Fibroblast of skin of right quadriceps (primary cell): ENCODE measurements at places on chromosomes 13 and 19.

GRCh38 chr19:19900139-19900728, 512 bp upstream of the ZNF93 start:
- peak; percentile 88 for DNase-seq

DNA sequence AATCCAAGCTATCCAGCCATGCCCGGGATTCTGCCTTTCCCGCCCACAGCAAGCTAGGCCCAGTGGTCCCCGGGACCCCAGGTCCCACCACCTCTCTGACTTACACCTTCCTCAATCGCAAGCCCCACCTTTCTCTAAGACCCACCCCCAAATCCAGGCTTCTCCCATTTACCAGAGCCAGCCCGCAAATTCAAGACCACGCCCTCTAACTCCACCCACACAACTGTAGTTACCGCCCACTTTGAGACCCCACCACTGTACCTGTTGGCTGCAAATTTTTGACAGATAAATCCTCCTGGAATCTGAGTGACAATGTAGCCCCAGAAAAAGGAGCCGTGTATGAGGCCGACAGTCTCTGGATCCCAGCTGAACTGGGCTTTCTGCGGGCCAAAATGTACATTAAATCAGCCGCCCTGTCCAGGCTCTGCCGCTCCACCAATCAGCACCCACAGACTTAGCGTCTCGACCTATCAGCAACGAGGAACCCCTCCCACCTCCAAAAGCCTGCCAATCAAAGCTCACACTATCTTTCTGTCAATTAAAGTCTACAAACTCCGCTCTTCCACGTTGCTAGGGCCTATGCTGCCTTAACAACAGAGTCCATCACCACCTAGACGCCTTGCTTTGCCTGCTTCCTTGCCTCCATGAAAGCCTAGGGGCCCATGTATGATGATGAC, 6.3 kb downstream of the SLC17A7 start:
- DNase-seq: no peak

GRCh38 chr19:2047449-2048103, 3.5 kb downstream of the MKNK2 start:
- DNase-seq: no peak

DNA sequence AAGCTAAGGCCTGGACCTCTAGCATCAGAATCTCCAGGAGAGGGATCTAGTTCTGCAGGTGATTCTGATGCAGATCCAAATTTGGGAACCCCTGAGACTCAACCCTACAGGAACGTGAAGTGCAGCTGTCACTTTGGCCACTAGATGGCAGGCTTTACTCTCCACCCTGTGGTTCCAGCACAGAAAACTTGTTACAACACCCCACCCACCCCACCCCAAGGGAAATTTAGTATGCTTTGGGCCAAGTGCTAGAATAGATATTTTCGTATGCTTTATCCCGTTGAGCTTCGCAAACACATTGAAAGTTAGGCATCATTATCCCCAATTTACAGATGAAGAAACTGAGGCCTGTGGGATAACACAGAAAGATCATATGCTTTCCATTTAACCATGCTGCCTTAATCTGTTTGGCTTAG, 232.0 kb downstream of the B3GLCT start:
- DNase-seq: peak; percentile 30

GRCh38 chr19:42129399-42130253, 2.6 kb downstream of the POU2F2 start:
- peak; percentile 67 for DNase-seq

DNA sequence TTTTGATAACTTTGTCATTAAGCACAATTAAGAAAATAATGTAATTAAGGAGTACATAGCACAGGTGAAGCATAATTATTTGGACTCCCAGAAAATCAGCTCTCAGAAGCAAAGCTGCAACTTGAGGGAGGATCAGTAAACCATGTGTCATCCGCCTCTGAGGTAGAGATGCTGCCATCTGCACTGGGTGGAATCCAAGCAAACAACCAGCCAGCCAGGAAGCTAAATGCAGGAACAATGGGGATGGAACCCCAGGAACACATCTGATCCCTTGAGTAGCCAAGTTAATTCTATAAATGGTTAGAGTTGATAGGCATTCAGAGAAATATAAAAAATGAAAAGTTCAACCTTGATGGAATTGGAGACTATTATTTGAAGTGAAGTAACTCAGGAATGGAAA, 520.2 kb downstream of the RFC3 start:
- no peak for DNase-seq

DNA sequence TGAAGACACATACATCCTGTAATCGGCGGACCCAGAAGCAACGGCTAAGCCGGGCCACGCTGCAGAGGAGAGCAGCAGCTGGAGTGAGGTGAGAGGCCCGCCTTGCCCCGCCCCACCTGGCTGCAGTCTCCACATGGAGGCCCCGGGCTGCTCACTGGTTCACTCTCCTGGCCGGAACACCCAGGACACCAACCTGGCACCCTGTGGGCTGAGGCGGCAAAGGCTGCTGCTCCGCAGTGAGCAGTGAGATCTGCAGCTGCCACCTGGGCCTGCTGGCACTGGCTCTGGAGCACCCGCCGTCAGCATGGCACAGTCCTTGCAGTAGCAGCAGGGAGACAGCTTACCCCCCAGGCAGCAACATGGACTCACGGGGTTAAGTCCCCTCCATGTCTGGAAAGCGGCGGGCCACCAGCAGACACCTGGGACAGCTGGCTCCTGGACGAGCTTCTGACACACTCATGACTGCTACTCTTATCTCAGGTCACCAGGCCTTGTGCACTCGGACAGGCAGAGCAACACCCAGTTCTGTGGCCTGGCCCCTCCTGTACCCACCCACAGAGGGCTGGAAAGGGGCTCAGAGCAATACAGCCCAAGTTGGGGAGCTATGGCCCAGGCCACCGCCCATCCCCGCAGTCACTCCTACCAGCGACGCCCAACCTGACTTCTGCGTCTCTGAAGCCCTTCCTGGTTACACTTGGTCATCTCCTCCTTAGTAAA, 13.2 kb upstream of the KPTN start:
- DNase-seq: no peak

- DNase-seq: no peak
These were observed 27.8 kb downstream of the OPA3 start for GRCh38 chr19:45556835-45557234.

DNA sequence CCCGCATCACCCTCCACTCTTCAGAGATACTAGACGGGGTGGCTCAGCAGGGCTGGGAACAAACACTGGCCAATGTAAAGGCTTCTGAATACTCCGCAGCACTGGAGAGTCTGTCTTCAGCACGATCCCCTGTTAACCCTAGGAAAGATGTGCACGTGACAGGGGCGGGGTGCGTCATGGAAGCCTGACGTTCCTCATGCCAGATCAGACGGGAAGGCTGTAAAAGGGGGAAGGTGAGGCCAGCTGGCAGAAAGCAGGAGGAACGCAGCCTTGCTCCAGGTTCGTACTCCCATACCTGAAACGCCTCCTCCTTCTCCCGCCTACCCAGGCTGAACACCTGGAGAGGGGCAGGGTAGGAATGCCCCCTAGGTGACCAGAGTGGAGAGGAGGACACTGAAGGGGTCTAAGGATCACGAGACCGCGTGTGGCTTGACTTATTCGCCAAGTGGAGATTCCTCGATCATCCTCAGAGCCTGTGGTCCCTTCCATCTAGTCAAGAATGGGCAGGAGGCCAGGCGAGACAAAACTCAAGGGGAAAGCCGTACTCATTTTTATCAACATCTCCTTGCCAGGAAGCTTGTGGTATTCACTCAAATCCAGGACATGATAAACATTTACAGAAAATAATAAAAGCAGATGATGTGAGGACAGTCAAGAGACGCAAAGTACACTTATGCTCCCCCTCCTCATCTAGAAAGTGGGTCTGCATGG, 18.2 kb upstream of the FFAR2 start:
- no peak for DNase-seq

DNA sequence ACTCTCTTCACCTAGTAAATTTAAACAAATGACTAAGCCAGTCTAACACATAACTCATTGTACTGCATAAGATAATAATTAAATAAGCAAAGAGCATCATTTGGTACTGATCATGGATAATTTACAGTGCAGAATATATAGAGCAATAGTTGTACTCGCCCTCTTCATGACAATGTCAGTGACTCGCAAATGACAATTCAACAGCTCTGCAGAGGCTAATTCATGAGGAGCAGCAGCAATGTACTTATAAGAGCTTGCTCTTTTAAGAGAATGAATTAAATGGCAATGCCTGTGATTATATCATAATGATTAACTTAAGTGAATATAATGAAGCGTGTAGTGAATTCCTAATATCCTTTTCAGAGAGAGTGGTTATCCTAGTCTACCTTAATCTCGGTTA, 284.5 kb upstream of the PCDH20 start:
- no peak for DNase-seq

GRCh38 chr19:53989600-53990533, 1.6 kb upstream of the CACNG6 start:
- no peak for DNase-seq

DNA sequence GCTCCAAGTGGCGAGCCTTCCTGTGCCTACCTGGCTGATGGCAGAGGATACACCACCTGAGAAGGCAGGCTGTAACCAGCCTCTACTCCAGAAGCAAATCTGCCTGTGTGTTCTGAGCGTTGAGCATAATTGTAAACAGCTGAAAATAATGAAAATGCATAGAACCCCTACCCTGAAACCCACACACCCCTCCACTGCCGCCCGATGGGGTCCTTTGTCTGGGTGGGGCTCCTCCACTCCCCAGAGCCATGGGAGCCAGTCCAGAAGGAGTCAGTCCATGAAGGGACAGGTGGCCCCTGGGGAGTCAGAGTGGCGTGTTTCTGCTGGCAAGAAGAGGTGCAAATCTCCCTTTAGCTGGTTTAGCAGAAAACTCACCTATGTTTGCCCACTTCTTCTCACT, 8.0 kb upstream of the SOX1 start:
- no peak for DNase-seq

GRCh38 chr19:56725829-56726424, 54.4 kb upstream of the ZNF835 start:
- no peak for DNase-seq

DNA sequence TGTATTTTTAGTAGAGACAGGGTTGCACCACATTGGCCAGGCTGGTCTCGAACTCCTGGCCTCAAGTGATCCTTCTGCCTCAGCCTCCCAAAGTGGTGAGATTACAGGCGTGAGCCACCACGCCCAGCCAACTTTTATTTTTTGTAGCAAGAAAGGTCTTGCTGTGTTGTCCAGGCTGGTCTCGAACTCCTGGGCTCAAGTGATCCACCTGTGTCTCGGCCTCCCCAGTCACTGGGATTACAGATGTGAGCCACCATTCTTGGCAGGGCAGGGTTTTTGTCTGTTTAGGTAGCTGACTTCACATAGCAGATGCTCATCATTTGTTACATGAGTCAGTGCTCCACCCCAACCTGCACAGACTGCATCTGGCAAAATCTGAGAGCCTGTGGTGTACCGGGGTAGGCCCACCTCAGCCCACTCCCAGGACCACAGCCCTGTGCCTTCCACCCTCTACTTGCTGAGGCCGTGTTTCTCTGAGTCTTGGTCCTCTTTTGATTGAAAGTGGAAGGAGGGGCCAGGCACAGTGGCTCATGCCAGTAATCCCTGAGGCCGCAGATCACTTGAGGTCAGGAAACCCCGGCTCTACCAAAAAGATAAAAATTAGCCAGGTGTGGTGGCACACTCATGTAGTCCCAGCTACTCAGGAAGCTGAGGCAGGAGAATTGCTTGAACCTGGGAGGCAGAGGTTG, 4.2 kb upstream of the TNPO2 start:
- DNase-seq: no peak

- peak; percentile 27 for DNase-seq
These were observed 130.9 kb downstream of the DIAPH3 start for GRCh38 chr13:60032851-60033250.

DNA sequence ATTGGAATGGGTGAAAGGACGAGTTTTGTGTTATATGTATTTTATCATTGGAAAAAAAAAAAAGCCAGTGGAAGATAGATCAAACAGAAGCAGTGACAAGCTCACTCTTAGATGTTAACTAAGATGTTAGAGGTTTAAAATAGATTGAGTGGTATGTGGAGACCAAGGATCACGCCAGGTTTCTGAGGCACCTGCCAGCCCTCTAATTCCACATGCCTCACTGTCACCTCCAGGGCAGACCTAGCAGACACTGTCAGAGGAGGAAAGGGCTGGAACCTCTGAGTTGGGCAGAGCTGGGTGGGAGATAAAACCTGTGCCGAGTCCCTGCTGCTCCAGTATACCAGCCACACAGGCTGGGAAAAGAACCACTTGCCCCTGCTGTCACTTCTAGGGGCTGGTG, 57.5 kb upstream of the SIAH3 start:
- no peak for DNase-seq

GRCh38 chr19:19650331-19650730, 6.9 kb upstream of the GMIP start:
- no peak for DNase-seq

DNA sequence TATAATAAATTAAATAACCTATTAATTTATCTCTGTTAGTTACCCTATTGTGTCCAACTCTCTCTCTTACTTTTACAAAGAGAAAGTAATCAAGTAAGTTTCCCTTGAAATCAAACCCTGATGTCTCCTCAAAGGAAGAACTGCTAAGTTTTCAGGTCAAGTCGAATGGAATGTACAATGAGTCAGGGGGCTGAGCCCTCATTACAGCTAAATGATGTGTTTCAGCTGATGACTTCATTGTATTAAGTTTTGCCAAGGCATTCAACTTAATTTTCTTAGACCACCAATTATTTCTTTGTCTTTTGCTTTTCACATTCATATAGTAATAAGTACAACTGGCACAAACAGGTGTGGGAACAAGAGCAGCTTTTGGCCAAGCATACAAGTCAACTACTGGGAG, 54.7 kb upstream of the DCT start:
- DNase-seq: peak; percentile 44

- DNase-seq: peak; percentile 58
These were observed 699 bp downstream of the RCBTB2 start for GRCh38 chr13:48532256-48532505.

- no peak for DNase-seq
These were observed 5.6 kb downstream of the MAN2B1 start for GRCh38 chr19:12660980-12661379.

GRCh38 chr19:5503598-5503997, 48.4 kb downstream of the ZNRF4 start:
- DNase-seq: no peak

GRCh38 chr13:81172603-81173002, 831.7 kb upstream of the SPRY2 start:
- DNase-seq: no peak

- DNase-seq: peak; percentile 45
These were observed 46.5 kb downstream of the MLLT1 start for GRCh38 chr19:6233056-6233826.

DNA sequence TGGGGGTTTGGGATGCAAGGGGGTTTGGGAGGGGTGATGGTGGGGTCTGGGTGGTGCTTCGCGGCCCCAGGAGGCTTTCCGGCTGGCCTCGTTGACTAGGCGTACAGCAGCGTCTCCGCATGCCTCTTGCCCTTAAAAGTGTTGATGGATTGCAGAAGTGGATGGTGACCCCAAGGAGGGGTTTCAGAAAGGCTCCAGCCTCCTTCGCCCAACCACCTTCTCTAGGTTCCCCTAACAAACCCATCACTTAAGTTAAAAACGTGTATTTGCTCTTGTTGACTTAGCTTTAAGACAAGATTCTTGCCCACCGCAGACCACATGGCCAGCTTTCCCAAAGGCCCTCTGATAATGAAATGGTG, 8.1 kb upstream of the TSHZ3 start:
- no peak for DNase-seq
